Fibroblast of pulmonary artery (primary cell): ENCODE measurements at places on chromosomes 3 and 15.

- no peak for DNase-seq
These were observed 167.3 kb downstream of the FAM43A start for GRCh38 chr3:194852831-194853508.

- DNase-seq = no peak
These were observed 102.1 kb downstream of the DUT start for GRCh38 chr15:48433226-48433886.

DNA sequence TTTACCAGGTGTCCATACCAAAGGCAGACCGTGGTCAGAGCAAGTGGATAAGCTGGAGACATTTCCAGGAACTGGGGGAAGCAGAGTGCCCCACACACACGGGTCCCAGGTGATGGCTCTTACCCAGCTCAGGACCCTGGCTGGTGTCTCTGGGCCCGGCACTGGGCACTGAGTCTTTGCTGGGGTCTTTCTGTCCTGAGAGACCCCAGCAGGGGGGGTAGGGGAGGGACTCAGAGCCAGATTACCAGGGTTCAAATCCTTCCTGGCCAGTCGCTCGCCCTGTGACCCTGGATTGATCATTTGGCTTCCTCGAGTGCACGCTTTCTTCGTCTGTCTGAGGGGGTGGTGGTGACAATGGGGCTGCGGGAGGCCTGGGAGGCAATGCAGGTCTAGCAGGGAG is 95.7 kb downstream of the PLXNA1 start:
- DNase-seq = no peak

DNA sequence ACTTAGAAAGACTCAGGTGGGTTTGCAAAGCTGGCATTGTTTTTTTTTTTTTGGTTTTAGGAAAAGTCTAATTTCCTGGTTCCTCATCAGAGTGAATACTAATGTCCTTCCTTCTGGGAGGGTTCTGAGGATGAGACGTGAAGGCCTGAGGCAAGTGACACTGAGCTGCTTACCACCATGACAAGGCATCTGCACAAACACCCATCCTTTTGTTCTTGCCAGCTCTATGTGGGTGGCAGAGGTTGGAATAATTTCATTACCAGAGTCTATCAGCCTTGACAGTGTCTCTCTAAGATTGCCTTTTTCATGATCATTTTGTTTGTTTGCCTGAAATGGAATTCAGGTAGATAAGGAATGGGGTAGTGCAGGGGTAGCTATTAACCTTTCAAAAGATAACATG is 17.1 kb downstream of the RTP4 start:
- no peak for DNase-seq

GRCh38 chr15:70829371-70830166 is 24.4 kb downstream of the LARP6 start:
- no peak for DNase-seq

DNA sequence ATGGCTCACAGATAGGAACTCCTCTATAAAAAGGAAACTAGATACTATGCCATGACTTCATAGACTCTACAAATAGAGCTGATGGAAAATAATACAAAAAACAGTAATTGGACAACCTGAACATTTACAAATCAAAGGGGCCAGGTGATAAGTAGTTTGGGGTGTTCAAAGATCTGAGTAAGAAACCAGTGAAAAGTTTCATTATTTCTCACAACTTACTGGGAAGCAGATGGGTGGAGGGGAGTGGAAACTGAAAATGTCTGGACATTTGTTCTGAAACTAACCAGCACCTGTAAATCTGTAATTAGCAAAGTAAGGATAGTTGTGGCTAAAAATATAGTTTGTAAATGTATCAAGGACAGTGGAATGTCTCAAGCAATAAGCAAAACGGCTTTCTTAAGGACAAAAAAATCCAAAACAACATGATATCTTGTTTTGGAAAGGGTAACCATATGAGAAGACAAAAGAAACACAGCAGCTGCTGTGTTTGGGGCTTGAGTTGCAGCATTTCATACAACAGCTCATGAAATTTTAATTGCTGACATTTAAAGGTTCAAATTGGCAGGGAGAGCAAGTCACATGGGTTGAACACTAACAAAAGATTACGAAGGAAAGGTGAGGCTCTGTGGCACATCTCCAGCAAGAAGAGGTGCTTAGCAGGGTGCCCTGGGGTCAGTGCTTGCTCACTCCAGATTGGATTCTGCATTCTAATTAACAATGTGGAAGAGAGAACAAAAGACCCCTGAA is 26.8 kb upstream of the THBS1 start:
- no peak for DNase-seq
